HCT116 (cell line): ENCODE measurements at places on chromosomes 5 and 9.

- no peak for DNase-seq
Measured at GRCh38 chr9:35570709-35571504, 34.2 kb upstream of the TESK1 start.

DNA sequence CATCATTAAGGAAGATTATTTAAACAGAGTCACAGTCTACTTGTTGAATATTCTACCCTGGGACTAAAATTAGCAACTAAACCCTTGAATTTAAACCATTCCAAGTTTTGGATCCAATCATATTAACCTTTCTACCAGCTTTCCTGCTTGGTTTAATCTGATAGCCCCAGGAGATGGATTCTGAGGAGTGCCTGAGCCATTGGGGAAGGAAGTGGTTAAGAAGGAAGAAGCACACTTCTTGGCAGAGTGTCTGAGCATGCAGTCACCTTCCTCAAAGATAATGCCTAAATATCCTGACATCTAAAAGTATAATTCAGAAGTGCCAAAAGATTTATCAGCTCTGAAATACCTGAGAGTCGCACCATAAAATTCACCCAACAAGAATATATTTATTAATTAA lies 74.1 kb upstream of the SNCAIP start:
- no peak for DNase-seq

GRCh38 chr9:109916316-109916715 lies 136.3 kb downstream of the PALM2AKAP2 start:
- DNase-seq, result no peak

DNA sequence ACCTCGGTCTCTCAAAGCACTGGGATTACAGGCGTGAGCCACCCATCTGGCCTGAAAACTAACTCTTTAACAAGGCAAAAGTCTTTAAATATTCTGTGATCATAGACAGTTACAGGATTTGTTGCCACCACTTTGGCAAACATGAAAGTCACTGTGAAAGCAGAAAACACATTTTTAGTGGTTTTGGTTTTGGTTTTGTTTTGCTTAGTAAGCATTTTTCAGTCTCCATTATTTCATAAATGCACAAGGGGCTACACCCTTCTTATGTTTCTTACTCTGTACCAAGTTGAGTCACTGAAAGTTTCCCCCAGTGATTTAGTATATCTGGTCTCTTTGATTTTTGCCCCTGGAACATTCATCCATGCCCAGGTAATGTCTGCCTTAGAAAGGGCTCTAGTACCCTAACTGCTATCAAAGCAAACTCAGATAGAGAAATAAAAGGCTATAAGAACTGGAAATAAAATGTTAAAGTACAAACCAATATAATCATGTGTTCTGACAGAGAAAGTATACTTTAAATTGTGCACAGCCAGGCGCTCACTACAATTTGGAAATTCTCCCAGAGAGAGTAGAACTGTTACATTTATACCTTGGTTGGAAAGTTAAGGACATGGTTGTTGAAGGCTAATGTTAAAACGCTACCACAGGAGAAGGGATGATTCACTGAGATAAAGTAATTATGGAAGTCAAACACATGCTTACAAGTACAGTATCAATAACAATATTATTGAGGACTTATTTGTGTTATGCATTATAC lies 1022.5 kb upstream of the DMAC1 start:
- DNase-seq, result no peak

GRCh38 chr9:80892703-80893102 lies 796.6 kb downstream of the TLE1 start:
- no peak for DNase-seq

- DNase-seq, result no peak
Measured at GRCh38 chr5:107519900-107520354, 150.8 kb downstream of the EFNA5 start.

DNA sequence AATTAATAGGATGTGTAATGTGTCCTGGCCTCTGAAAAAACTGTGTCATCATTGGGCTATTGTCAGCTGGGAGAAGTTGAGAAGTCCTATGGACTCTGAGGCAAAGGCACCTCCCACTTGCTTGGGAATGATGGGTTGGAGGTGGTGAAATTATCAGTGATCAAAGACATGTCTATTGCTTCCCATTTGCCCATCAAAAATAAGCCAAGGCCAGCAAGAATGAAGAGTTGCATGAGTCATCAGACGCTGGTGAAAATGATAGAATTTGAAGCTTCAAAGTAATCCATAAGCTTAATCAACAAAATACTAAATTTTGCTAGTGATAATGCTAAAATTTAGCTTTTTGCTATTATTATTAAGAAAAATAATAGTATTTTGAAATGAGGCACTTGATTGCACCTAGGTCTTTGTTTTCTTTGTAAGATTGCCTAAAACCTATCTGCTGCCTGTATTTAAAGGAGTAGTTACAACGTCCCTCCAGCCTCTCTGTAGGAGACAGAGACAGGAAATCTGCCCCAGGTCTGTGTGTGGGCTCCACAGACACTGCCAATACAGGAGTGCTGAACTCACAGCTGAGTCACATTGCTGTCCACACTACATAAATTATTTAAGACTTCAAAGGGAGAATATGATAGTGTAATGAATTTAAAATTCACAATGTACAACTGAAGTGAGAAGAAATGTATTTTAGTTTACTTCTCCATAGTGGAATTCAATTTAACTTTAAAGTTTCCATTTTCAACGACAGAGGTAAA lies 48.4 kb upstream of the APC start:
- DNase-seq, result no peak

- DNase-seq, result no peak
Measured at GRCh38 chr5:169836835-169837536, 143.3 kb downstream of the INSYN2B start.

GRCh38 chr9:136409557-136410455 lies 608 bp downstream of the ENTR1 start:
- DNase-seq, result no peak

DNA sequence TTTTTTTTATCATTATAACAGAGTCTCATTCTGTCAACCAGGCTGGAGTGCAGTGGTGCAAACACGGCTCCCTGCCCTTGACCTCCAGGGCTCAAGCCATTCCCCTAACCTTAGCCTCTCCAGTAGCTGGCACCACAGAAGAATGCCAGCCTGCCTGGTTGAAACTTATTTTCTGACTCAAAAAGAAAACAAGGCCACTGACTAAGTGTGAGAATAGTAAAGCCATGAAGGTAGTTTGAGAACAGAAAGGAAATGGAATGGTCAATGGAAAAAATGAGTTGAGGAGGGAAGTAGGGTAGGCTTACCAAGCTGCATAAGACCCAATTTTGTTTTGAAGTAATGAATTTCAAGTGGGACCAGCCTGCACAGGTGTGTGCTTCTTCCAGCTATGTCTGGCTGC lies 82.8 kb upstream of the RORB start:
- DNase-seq, result no peak

DNA sequence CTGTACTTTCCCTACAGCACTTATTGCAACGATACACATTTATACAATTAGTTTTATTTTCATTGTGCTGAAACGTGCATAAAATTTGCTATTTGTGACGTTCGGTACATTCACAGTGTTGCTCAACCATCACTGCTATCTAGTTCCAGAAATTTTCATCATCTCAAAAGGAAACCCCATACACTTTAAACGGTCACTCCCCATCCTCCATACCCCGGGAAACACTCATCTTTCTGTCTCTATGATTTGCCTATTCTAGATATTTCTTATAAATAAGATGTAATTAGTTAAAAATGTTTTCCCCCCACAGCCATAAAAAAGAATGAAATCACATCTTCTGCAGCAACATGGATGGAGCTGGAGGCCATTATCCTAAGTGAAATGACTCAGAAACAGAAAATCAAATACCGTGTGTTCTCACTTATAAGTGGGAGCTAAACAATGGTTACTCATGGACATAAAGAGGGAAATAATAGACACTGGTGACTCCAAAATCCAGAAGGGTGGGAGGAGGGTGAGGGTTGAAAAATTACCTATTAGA lies 40.2 kb upstream of the TEX48 start:
- DNase-seq, result no peak

GRCh38 chr5:117748336-117748735 lies 1173.7 kb upstream of the SEMA6A start:
- no peak for DNase-seq

GRCh38 chr9:76789840-76790239 lies 25.6 kb downstream of the PCA3 start:
- DNase-seq, result no peak

DNA sequence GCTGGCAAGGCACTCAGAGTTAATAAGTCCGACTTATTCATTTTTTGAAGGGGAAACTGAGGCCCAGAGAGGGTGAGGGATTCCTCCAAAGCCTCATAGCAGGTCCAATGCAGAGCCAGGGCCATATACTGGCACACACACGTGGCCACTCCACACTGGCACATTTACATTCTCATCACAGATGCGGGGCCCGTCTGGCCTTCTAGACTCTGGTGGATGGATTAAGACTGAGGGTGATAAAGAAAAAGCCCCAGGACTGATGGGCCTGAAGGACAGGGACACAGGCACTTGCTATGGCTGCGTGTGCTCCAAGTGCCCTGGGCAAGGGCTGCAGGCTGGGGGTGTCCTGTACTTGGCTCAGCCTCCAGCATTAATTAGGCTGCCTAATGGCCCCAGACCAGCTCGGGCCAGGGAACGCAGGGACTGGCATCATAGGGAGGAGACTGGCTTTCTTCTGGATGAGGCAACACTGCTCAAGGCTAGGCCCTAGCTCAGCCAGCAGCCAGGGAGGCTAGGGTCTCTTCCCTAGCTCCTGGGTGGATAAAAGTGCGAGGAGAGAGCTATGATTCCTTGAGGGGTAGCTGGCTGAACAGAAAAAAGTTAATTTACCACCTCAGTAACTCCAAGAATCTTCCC lies 28.5 kb upstream of the CSF1R start:
- DNase-seq, result no peak

GRCh38 chr5:134142806-134143205 lies 28.3 kb downstream of the TCF7 start:
- DNase-seq, result no peak

DNA sequence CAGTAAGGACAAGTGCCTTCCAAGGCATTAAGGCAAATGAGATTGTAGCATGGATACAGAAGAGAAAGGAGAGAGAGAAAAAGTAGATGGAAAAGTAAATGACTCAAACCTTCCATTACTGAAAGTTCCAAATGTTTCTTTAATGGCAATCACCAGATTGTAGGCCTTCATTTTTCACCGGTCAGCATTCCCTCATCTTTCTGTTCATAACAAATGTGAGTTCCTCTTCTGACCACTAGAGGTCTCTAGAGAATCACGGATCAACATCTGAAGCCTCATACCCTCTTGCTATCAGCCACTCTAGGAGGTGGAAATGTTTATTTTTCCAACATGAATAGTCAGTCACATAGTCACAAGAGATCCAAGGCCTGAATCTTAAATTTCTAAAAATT lies 73.6 kb upstream of the RPS23 start:
- DNase-seq, result peak; percentile 61
